Stimulated activated CD4-positive, alpha-beta T cell treated with anti-CD3 and anti-CD28 coated beads, TNF-alpha, amount 100 ng/mL, for 4 hours (primary cell): ENCODE measurements at places on chromosomes 3 and 15.

- DNase-seq, result no peak
Measured at GRCh38 chr3:7038394-7038793, 177.5 kb downstream of the GRM7 start.

GRCh38 chr15:73617913-73618312, 15.3 kb downstream of the NPTN start:
- DNase-seq, result no peak

DNA sequence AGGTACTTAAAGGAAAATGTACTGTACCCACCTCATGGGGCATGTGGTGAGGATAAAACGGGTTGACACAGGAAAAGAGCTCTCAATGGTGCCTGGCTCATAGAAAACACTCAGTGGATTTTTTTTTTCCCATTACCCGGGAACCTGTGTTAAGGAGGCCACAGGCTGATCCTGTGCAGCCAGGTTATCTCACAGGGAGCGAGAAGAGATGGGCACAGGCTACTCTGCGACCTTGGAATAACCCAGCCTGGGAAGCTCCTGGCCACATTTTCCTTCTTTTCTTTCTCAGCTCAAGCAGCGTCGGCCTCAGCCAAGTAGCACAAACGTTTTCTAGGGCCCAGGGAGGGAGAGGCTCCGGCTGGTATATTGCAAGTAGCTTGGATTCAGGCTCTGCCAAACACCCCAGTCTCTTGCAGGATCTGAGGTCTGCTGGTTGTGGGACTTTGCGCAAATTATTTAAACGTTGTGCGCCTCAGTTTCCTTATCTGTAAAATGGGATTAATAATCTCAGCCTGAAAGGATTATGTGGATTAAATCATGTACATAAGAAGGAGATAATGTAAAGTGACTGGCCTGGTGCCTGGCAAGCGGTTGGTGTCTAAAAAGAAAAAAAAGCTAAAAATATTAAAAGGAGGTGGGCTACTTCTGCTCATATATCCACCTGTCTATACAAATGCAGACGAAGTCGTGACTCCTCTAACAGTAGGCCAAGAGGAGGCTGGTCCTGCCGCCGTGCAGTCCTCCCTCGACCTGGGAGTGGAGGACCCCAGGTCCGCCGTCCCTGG, 2.2 kb downstream of the FURIN start:
- no peak for DNase-seq

- no peak for DNase-seq
Measured at GRCh38 chr3:4409415-4409814, 57.7 kb downstream of the SUMF1 start.

- no peak for DNase-seq
Measured at GRCh38 chr15:96333131-96334016, 2.9 kb downstream of the NR2F2 start.

- DNase-seq, result no peak
Measured at GRCh38 chr3:107112356-107112755, 264.9 kb upstream of the CCDC54 start.

DNA sequence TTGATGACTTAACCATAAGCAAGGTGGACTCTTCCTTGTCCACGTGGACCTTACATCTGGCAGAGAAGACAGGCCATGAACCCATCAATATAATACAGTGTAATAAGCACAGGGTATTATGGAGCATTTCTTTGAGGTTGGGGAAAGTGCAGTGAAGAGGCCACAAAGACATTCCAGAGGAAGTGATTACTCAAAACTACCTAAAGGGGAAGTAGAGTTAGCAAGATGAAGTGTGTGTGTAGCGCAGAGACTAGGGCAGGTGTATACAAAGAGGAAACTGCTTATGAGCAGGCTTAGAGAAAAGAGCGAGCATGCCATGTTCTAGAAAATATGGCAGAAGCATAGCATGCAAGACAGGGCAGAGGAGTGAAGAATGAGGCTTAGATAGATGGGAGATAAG, 17.9 kb downstream of the CP start:
- DNase-seq, result no peak

- no peak for DNase-seq
Measured at GRCh38 chr15:67174864-67175573, 79.4 kb downstream of the AAGAB start.

DNA sequence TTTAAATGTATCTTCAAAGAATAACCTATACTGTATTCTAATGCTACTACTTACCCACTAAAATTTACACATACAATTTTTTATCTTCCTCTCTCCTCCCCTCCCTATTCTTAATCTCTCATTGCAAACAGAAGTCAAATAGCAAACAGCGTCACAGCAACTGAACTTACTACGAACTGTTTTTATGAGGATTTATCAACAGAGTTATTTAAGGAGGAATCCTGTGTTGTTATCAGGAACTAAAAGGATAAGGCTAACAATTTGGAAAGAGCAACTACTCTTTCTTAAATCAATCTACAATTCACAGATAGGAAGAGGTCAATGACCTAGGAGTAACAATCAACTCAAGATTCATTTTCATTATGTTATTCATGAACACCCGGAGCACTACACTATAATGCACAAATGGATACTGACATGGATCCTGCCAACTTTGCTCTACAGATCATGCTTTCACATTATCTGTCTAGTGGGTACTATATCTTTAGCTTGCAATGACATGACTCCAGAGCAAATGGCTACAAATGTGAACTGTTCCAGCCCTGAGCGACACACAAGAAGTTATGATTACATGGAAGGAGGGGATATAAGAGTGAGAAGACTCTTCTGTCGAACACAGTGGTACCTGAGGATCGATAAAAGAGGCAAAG, 984 bp downstream of the FGF7 start:
- no peak for DNase-seq

GRCh38 chr3:17110660-17111396, 226.1 kb downstream of the PLCL2 start:
- DNase-seq, result no peak

DNA sequence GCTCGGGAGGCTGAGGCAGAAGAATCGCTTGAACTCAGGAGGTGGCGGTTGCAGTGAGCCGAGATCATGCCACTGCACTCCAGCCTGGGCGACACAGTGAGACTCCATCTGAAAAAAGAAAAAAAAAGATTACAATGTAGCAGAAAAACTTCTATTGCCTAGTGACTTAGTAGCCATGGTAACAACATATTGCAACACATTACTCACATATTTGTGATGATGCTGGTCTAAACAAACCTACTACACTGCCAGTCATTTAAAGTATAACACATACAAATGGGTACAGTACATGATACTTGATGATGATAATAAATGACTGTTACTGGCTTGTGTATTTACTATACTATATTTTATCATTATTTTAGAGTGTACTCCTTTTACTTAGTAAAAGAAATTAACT, 125.6 kb downstream of the PLOD2 start:
- DNase-seq, result no peak

- DNase-seq, result no peak
Measured at GRCh38 chr15:99427210-99427609, 138.6 kb upstream of the MEF2A start.

- no peak for DNase-seq
Measured at GRCh38 chr15:48644467-48644826, 1.1 kb downstream of the FBN1 start.

DNA sequence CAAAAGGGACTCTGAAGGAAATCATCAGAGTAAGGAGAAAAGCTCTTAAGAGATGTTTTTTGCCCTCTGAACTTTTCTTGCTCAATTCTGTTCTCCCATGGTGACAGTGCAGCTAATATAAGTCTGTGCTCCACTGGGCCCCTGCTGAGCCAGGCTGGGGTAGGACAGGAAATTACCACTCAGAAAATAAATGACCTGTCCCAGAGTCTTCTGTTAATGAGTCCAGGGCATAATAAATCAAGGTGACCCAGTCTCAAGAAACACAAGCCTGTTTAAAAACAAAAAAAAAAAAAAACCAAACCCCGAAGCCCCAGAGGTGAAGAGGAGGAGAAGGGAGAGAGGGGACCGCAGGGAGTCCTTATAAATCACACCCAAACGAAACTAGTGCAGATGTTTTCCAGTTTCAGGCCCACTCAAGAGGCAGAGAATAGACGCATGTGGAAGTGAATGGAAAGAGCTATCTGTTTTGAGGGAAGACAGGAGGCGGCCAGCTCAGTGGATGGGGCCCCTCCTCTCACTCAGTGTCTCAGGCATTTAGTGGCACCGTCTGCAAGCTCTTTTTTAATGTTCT, 59.8 kb upstream of the BOC start:
- DNase-seq, result no peak

DNA sequence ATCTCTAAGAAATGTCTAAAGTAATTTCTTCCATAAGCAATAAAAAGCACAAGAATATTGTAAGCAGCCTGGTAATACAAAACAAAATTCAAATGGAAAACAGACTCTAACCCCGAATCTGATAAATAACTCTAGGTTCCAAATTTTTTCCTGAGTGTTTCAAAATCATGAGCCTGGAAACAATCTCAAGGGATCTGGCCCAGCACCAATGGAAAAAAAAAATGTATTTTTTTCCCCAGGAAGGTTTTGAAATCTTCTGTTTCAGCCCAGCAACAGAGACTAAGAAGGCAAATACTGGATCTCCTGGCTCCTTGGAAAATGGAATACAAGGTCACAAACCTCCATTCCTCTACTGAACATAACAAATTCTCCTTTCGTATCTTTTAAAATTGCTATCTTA, 13.0 kb downstream of the TBC1D2B start:
- DNase-seq, result no peak

- no peak for DNase-seq
Measured at GRCh38 chr3:31614162-31614921, 81.6 kb downstream of the STT3B start.

- no peak for DNase-seq
Measured at GRCh38 chr3:194475978-194476377, 10.8 kb downstream of the ATP13A3 start.

GRCh38 chr15:41819455-41820050, 8.3 kb upstream of the JMJD7 start:
- no peak for DNase-seq

DNA sequence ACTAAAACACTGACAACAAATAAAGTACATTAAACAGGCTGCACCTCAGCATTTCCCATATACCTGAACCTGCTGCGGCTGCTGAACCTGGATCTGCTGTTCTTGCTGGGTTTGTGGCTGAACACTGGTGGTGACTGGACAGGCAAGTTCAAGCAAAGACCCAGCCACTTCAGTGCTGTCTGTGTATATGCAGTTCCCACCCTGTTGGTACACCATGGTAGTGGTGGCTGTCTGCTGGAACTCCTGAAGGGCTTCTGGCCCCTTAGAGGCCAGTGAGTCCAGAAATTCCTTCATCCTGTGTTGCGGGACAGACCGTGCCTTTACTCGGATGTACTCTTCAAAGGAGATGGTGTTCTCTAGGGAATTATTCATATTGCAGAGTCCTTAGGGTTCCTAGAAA, 17.2 kb downstream of the QRICH1 start:
- no peak for DNase-seq

- no peak for DNase-seq
Measured at GRCh38 chr3:150278843-150279381, 129.2 kb upstream of the TSC22D2 start.

DNA sequence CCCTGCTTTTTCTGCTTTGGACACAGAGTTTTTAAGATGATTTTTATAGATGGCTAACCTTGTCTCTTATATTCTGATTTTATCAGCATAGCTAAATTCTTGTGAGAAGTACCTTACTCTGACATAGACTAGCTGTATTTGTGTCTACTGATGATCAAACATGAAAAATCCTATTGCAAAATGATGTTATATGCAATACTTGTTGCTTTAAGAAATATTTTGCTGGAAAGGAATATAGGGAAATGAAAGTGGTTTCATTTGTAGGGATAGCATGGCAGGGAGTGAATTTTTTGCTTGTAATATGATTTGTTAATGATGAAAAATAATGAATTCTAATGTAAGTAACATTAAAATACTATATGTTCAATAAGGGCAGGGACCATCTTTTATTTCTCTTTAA, 35.9 kb downstream of the CFAP91 start:
- DNase-seq, result no peak

- no peak for DNase-seq
Measured at GRCh38 chr3:60585918-60586317, 665.3 kb downstream of the FHIT start.

- DNase-seq, result no peak
Measured at GRCh38 chr3:4833471-4833870, 145.8 kb upstream of the BHLHE40 start.

DNA sequence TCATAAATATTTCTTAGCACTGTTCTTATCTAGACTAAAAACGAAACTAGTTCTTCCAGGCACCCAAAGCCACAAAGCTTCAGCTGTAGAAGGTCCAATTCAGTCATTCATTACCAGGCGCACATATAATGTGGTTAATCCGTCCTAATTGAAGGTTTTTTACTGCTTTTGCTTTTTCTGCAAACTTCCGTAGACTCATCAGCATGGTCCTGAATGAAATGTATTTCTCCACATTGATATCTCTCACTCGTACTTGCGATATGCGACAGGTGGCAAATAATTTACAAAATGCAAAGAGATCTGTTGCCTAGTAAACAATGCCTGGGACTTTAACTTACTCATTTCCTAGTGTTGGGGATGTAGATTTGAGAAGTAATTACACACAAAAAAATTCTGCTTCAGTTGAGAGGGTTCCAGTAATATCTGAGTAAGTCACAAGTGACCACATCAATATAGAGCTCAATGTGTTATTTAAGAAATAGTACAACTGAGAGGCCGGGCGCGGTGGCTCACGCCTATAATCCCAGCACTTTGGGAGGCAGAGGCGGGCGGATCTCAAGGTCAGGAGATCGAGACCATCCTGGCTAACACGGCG, 75.0 kb upstream of the MBNL1 start:
- DNase-seq, result no peak

GRCh38 chr15:39215015-39215414, 365.9 kb upstream of the THBS1 start:
- no peak for DNase-seq

DNA sequence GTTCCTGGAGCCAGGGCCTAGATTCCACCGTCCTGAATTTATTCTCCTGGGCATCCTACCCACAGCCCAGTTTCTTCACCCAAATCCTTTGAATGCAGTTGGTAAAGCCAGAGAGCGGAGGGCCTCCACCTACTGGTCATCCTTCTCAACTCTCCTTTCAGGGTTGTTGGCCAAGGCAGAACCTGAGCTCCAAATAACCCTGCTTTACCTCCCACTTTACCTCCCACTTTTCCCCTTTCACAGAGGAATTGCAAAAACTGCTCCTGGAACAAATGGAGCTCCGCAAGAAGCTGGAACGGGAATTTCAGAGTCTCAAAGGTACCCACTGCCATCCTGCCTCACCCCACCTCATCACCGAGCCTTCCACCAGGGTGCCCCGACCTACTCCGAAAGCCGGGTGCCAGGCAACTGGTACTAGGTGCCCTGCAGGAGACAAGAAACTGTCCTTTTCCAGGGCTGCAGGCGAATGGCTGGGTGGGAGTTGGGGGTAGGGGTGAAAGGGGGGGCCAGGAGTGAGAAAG, 6.8 kb downstream of the SKOR1 start:
- no peak for DNase-seq

- no peak for DNase-seq
Measured at GRCh38 chr3:11570789-11571495, 72.8 kb downstream of the VGLL4 start.

GRCh38 chr15:58279106-58279505, 140.9 kb downstream of the AQP9 start:
- no peak for DNase-seq

DNA sequence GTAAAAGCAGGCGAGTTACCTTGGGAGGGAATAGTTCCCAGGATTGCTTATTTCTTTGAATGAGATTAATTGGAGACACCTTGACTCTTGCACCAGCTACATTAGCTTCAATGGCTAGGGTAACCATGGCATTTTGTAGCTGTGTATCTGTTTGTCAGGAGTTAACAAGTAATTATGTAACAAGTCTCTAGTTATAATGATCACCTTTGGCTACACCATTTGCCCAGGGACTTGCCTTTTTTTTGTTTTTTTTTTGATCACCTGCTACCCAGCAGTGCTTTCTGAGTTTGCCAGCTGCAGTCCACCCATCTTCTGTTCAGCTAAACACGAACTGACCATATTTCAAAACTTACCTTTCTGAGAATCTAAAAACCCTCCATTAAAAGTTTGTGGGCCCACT, 2.2 kb downstream of the MED12L start:
- DNase-seq, result no peak
